CD4-positive, alpha-beta memory T cell (primary cell): ENCODE measurements at places on chromosomes 7 and 10. TPM values are rescaled to one million over a fixed set of nuclear protein-coding genes. Genes with fewer than 3 reads are reported as not detected.

NCOA4 gene
- 71.1 TPM for total RNA-seq

DNA sequence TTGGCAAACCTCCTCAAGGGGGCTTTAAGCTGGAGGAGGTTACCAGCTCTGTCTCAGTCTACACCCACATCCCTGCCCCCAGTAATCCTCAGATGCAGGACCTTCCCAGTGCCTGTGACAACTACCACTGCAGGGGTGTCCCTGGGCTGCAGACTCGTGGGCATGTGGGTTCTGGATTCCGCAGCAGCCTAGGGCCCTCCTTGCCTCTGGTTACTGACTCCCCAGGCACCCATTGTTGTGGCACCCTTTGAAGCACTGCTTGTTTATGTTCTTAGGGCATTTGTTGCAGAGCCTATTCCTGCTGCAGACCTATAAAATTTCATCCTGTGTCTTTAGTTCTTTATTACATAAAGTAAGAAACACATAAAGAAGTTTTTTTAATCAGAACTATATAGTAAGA, 51.1 kb upstream of the GJD4 start:
- DNase-seq = no peak

DNA sequence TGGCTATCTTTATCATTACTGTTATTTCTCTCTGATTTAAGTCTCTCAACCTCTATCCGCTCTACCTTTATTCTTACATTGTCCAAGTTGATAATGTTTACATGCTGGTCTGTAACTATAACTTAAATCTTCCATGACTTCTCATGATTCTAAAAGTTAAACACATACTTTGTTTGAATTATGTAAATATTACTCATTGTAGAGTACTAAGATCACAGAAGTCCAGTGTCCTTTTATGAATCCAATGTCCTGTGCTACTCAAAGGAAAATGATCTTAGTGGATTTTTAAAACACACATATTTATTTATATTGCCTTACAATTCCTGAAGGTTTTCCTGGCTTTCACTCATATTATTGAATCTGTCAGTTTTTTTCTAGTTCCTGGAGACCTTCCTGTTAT, 70.9 kb downstream of the BBS9 start:
- no peak for DNase-seq

GRCh38 chr10:83165265-83165664, 974.0 kb upstream of the GHITM start:
- DNase-seq = no peak

- DNase-seq = no peak
These were observed 35.3 kb upstream of the NKX2-3 start for GRCh38 chr10:99497343-99498025.
